ENCODE measurements at places on chromosomes 1 and 21.

DNA sequence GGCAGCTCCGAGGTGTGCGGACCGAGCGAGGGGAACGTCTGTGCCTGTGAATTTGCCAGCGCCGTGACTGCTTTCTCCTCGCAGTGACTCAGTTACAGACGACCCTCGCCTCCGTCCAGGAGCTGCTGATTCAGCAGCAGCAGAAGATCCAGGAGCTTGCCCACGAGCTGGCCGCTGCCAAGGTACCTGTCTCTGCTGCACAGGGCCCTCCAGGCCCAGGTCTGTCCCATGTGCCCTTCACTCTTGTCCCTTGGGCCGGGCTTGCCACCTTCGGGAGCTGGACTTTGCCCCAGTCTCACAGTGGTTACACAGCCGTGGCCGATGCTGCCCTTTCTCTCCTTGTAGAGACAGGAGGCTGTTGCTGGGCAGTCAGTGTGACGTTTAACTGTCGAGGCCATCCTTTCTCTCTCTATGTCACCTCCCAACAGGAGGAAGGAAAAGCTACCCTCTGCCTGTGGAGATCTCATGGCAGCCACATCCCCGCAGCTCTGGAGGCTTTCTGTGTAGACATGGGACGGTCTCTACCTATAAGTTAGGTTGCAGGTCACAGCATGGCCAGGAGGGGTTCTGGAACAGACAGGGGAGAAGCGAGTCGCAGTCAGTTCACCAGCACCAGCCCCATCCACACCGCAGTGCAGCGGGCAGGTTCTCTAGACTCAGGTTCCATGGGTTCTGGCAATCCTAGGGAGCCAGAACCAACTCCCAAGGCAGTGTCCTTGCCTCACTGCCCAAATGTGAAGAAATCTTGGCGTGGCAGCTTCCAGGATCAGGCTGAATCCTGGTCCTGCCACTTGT is 149.7 kb downstream of the PEX14 start:
- no peak for DNase-seq

- no peak for DNase-seq
These were observed 5.8 kb downstream of the OR14I1 start for GRCh38 chr1:248696774-248697173.

- DNase-seq = no peak
These were observed 726.0 kb downstream of the PTPRU start for GRCh38 chr1:29962336-29962735.

GRCh38 chr21:18985584-18985983 is 582.0 kb upstream of the TMPRSS15 start:
- no peak for DNase-seq

DNA sequence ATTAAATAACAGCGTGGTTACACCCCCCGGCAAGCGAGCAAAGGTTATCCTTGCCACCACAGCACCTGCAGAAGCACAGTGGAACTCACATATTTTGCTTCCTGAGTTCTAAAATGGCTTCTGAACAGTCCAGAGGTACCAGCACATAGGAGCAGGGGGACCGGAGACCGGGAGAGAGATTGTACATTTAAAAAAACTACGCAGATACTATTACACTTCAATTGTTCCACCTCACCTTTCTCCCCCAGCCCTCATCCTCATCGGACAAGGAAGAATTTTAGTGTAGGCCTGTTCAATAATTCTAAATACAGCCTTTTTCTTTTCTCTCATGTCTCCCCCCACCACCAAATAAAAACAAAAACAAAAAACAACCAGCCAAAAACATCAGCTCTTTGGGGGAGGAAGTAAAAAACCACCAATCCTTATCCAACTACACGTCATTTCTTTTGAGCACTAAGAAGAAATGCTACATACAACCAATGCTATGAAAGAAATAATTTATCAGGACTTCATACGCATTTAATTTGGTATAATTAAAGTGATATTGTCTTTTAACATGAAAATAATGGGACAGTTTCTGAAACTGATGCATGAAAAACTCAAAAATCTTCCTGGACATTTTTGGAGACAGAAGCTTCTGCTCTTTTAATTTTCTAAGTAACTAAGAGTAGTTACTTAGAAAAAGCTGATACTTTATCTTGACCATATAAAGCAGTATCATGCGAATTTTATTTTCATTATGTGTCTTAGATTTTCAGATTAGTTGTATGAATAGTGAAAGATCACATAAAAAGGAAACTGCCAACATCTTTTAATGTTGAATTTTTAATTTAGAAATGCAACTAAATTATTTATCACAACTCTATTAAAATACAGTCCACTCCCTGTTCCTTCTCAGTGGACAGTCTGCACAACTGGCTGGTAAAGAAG is 9.1 kb downstream of the CDKN2C start:
- no peak for DNase-seq

DNA sequence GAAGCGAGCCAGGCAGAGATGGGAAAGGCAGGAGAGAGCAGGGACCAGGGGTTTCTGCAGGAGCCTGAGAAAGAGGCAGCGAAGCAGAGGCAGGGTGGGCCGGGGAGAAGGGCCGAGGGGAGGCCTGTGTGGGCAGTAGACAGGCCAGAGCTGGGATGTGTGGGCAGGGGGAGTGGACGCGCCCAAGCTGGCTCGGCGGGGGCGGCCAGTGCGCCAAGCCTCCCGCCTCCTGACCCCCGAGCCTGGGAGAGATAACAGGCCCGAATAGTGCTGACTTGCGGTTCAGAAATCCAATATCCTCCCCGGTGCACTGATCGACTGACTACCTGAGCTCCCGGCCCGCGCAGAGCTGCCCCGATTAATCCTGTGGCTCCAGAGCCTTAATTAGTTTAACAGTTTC is 41.9 kb downstream of the AHDC1 start:
- no peak for DNase-seq

GRCh38 chr1:154764181-154764580 is 105.9 kb downstream of the KCNN3 start:
- DNase-seq = no peak

GRCh38 chr21:15999741-16000140 is 270.0 kb downstream of the USP25 start:
- no peak for DNase-seq

GRCh38 chr1:234627009-234627950 is 17.3 kb upstream of the IRF2BP2 start:
- DNase-seq = no peak

DNA sequence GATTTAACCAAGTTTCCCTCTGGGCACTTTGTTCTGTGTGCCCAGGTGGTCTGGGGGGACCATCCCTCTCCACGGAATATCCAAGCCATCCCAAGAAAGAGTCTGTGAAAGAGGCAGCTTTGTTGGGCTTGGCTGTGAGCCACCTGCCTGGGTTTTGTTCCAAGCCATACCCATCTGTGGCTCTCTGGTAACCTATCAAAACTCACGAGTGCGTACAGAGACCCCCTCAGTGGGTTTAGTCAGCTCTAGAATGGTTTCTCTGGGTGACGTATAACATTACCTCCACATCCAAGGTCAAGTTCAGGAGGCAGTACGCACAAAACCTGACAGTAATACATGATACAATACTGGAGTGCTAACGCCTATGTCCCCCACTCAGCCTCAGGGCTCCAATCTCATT is 54.2 kb downstream of the DNTTIP2 start:
- no peak for DNase-seq

DNA sequence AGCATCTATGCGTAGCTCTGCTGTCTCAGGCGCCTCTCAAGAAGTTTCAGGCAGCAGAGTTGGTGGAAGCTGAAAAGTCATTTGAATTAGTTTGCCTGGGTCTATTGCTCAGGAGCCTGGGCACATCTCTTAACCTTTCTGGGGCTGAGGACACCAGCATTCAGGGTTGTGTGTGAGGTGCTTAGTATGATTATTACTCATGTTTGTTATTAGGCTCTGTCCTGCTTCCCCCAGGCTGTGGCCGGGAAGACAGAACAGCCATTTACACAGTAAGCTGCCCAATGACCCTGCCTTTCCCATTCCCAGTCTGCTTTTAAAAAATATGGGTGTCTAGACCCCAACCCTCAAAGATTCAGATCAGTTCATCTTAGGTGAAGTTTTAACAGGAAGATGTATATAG is 53.9 kb upstream of the CACNA1E start:
- DNase-seq = no peak

GRCh38 chr1:93976711-93977597 is 67.7 kb upstream of the GCLM start:
- no peak for DNase-seq

All from NK-92 treated with Interleukin-12 subunit alpha and Interleukin-12 subunit beta, amount 100 ng/mL, for 24 hours (cell line).